Sigmoid colon (tissue), 7 donors: ENCODE measurements at places on chromosomes 4 and X.

DNA sequence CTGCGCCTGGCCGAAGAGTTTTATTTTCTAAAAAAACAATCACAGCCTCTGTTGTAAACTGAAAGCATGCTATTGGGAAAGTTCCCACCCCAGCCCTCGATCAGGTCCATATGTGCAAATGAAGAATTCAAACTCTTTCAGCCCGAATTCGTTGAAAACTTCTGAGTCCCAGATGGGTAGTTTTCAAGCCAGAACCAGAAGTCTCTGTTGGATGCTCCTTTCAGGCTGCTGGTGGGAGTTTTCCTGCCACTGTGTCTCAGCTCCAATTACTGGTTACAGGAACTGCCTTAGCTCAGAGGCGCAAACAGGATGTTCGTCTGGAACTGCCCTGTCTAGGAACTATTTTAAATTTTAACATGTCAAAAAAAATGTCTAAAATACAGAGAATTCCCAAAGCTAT, 9.3 kb upstream of the ALG13 start:
- no peak for DNase-seq

GRCh38 chr4:181802207-181802606, 441.0 kb upstream of the TENM3 start:
- no peak for DNase-seq

DNA sequence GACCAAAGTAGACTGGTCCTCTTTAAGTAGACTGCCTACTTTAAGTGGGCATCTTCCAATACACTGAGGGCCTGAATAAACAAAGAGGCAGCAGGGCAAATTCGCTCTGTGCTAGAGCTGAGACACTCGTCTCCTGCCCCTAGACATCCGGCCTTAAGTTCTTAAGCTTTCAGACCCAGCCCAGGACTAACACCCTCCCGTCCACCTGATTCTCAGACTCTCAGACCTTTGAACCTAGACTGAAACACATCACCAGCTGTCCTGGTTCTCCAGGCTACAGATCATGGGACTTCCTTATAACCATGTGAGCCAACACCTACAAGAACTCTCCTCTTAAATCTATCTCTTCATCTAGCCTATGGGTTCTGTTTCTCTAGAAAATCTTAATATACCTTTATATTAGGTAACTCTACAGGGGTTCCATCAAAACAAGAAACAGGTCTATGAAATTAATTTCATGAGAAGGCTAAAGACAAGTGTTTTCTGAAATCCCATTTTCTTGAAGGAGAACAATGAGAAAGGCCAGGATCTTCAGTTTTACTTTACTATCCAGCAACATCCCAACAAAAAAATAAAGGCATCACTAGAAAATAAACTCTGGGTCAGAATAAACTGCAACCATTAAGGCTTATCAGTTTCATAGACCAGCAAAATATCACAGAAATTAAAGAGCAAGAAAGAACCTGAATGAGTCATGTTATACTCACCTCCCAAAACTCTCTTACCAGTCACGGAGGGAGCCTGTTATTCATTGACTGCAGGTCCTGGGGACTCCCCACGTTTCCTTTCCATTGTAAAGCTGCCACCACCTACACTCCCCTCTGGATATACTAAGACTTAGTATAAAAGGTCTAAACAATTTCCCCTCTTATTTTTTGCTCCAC, 14.8 kb downstream of the ADGRA3 start:
- DNase-seq: no peak

DNA sequence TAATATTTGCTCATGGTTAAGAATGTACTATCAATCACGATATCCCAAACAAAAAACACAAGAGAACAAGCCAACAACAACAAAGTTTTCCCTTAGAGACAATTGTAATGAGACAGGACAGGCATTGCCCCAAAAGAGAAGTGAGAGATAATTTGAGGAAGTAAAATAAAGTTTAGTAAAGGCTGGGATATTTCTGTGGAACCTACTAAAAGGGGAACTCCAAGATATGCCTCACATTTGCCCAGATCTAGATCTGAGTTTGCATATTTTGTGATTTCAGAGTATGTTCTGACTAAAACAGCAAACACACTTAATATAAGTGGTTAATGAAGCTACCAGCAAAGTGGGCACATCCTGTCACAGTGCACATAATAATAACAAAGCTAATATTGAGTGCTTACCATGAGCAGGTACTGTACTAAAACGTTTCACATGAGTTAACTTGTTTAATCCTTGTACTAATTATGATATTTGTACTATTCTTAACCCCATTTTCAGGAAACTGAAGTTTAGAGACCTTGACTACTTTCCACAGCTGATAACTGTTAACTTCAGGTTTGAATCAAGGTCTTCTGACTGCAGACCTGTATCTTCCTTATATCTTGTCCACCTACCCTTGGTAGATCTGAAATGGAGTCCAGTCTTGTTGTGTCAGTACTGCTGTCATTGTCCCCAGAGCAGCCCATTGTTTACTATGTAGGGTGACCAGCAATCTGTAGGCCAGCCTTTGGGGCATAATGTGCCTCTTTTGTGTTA, 26.0 kb upstream of the BMP2K start:
- no peak for DNase-seq

DNA sequence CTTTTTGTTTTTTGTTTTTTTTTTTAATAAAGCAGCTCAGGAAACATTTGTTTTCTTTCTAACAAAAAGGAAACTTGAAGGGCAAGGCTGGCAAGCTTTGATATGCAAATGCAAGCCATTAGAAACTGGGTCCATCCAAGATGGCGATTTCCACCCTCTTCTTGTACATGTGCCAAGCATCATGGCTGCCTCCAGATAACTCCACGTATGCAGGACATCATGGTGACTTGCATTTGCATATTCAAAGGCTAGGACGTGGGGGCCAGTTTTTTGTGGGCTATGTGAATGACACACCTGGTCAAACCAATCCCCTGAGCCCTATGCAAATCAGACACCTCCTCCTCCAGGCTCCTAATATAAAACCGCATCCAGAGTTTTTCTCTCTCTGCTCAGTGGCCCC, 692.6 kb downstream of the FAM133A start:
- no peak for DNase-seq

DNA sequence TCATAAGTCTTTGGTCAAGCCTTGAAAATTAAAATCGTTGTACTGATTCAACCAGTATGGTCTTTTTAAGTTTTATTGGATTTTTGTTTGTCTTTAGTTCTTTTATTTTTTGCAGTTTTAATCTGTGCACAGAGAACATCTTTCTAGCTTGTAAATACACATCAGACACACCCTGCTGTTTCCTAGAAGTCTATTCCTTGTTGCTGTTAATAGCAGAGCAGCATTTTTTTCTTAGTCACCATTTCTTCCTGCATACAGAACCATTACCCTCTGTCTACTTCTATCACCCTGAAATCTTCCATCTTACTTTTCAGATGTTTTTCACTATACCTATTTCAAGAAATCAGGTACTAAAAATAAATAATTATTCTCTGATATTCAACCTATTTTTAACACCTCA, 375.4 kb downstream of the GRID2 start:
- no peak for DNase-seq

- no peak for DNase-seq
These were observed 297.3 kb downstream of the DHX15 start for GRCh38 chr4:24287096-24287495.

GRCh38 chr4:39362827-39363226, 3.3 kb downstream of the RFC1 start:
- no peak for DNase-seq

DNA sequence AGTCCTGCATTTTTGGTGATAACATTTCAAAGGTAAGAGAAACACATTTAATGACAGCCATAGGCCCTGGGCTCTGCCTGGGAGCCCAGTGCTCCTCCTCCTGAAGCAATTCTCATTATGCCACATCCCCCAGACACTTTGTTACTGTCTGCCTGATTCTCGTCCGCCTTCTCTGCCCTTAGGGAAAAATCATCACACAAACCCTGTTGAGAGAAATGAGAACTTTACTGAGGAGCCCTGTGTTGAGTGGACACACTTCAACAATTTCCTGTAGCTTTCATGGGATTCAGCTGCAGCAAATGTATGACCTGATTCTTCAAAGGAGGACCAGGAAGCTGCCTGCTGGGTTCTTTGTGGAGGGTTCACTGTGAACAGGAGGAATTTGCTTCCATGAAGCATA, 566.5 kb upstream of the FRG1 start:
- DNase-seq: no peak

DNA sequence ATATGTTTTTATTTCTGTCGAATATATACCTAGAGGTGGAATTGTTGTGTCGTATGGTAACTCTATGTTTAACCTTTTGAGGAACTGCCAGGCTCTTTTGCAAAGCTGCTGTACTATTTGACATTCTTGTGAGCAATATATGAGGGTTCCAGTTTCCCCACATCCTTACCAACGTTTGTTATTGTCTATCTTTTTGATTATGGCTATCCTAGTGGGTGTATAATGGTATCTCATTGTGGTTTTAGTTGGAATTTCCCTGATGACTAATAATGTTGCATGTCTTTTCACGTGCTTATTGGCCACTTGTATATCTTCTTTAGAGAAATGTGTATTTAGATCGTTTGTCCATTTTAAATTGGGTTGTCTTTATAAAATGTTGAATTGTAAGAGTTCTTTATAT, 24.5 kb downstream of the REPS2 start:
- DNase-seq: no peak

- no peak for DNase-seq
These were observed 18.1 kb downstream of the FHL1 start for GRCh38 chrX:136165406-136165805.

DNA sequence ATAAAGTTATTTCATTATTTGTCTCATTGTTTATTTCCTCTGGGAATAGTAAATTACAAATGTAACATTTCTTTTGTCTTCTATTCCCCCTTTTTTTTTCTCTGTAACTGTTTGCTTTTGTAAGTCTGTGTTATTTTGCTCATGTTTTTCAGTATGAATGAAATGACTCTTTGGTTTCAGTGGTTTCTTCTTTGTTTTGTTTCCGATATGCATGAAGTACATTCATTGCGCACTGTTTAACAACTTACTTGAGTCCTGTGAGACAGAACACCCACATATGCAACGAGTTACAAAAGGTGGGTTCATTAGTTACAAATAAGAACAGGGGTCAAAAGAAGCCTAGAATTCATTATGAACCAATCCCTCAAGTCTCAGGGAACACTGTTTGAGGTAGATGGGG, 175.0 kb upstream of the UGT8 start:
- no peak for DNase-seq

- no peak for DNase-seq
These were observed 42.0 kb upstream of the MAPK10 start for GRCh38 chr4:86401826-86402225.

DNA sequence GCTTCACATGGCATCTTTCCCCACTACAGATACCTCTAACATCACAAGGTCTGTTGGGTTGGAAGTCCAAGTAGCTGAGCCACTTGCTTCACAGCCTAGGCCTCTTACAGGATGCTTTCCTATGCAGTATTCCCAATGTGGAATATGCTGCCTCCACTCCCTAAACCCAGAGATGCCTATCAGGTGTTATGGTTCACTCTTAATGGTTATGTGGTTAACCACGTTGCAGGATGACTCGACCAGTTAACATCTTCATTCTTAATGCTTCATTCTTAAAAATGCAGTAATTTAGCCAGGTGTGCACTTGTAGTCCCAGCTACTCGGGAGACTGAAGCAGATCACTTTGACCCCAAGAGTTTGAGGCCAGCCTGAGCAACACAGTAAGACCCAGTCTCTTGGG, 24.2 kb downstream of the HAUS3 start:
- DNase-seq: no peak

DNA sequence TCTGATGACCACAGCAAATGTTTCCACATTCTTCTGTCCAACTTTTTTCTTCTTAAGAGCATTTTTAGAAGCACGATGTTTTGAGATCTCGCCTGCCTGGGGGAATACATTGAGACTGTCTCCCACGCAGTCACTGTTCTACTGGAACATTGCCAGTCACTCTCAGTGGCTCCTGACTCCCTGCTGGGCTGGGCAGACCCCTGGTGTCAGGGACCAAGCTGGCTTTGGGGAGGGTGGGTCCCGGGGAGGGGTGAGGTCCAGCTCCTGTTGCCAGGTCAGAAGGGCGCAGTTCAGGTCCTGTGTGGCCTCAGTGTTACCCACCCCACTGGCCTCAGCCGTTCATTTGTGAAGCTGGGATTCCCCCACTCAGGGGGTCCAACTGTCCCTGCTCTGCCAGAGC, 18.9 kb upstream of the ABLIM2 start:
- no peak for DNase-seq

GRCh38 chrX:82848111-82848510, 660.0 kb upstream of the POU3F4 start:
- DNase-seq: no peak

- no peak for DNase-seq
These were observed 73.2 kb downstream of the SORBS2 start for GRCh38 chr4:185738820-185739219.
